ENCODE measurements at places on chromosomes 11 and 22.

GRCh38 chr11:7900686-7901085 is 30.4 kb downstream of the OR10A6 start:
- DNase-seq, result no peak

GRCh38 chr11:116037861-116038260 is 533.6 kb upstream of the CADM1 start:
- DNase-seq, result no peak

- DNase-seq, result no peak
Observed at GRCh38 chr11:75497788-75498409, 27.8 kb downstream of the GDPD5 start.

DNA sequence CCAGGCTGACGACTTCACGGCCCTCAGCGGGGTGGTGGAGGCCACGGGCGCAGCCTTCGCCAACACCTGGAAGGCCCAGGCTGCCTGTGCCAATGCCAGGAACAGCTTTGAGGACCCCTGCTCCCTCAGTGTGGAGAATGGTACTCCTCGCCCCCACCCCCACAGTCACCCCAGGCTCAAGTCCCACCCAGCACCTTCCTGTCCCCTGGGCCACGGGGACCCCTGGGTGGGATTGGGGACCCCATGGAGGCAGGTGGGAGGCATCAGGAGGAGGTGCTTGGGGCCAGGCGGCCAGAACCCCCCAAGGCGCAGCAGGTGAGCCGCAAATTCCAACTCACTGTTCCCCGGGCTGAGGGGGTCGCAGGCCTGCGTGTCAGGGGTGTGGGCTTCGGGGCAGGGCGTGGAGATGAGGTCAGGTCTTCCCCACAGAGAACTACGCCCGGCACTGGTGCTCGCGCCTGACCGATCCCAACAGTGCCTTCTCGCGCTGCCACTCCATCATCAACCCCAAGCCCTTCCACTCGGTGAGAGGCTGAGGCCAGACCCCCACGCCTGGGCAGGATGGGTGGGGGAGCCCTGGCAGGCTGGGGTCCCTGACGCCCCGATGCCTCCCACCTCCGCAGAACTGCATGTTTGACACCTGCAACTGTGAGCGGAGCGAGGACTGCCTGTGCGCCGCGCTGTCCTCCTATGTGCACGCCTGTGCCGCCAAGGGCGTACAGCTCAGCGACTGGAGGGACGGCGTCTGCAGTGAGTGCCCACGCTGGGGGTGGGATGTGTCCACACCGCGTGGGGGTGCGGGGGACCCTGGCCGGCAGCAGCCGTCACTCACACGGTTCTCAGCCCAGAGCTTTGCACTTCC is 9.4 kb downstream of the MUC5B start:
- DNase-seq, result no peak

DNA sequence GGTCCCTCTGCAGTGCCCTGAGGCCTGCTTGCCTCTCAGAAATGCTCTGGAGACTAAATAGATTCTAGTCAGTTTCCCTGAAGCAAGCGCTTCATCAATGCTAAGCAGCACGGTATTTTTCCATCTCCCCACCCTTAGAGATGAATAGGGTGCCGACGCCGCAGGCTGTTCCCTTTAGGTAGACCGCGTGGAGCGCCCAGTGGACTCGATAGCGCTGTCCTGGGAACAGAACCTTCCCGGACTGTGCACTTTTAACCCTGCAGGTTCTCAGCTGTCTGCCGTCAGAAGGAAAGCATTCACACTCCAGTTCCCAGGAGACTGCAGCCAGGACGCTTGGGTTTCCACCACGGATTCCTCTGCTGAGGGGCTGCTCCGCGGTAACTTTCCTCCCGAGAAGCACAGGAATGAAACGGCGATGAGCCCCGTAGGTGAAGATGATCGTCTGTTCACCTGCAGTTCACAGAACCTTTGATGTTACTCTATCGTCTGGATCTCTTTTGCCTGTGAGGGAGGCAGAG is 9.1 kb upstream of the KCNJ1 start:
- no peak for DNase-seq

- DNase-seq, result no peak
Observed at GRCh38 chr11:128687321-128687720, 6.6 kb upstream of the FLI1 start.
